ENCODE measurements at places on chromosomes 16 and 17.
A peak's percentile ranks its signal among the peaks of the same experiment; 100 is the strongest.

- no peaks in the 10 kb centered on the region for H3K36me3 ChIP-seq
- no peak overlapping the region for H3K4me3 ChIP-seq
- peak overlapping the region; percentile 3 for H3K27ac ChIP-seq
- DNase-seq = no peak
- peaks cover 23% of the 10 kb centered on the region for H3K4me1 ChIP-seq
- peaks cover 22% of the 10 kb centered on the region for H3K27me3 ChIP-seq
Observed at GRCh38 chr16:17275076-17276009, 195.4 kb downstream of the XYLT1 start.

DNA sequence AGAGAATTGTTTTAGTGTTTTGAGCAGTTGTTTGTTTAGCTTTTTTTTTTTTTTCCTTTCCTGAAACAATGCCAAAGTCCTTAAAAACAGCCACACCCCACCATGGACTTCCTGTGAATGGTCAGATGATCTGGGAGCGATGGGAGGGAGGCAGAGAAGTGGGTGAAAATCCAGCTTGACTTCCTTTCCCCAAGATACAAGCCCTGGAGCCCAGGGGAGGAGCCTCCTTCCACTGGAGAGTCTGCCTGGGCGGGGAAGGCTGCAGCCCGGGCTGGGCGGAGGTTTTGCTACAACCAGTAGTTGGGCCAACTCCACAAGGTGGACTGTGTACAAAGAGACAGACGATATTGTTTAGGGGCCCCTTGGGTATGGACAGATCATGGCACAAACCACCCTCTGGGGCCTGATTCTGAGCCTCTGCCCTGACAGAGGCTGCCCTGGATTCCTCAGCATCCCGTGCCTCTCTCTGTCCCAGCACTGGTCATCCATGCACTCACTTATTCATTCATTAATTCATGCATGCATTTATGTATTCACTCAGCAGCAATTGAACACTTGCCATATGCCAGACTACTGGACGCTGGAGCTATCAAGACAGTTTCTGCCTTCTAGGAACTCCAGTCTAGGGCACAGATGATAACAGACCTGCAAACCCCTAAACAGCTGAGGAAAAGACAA lies 29.8 kb downstream of the WSB1 start:
- no peak overlapping the region for H3K4me3 ChIP-seq
- H3K27me3 ChIP-seq = no peaks in the 10 kb centered on the region
- H3K27ac ChIP-seq = no peak overlapping the region
- no peak for DNase-seq
- H3K36me3 ChIP-seq = peaks cover 11% of the 10 kb centered on the region

DNA sequence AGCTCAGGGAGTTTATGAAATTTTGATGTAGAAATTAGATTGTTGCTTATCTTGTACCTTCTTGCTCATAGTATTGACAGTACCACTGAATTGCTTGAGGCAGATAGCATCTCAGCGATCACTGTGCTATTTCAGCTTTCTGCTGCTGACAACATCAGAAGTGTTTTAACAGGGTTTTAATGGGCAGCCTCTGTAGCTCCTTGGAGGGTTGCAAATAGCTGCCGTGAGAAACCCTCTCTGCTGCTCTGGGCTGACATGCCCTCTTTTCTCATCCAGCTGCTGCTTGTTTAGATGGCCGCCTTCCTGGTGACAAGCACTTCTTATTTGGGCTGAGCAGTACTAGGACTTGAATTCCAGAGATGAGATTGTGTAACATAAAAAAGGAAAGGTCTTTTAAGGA lies 180.2 kb upstream of the TBX2 start:
- no peak overlapping the region for H3K4me3 ChIP-seq
- H3K36me3 ChIP-seq = no peaks in the 10 kb centered on the region
- DNase-seq = no peak
- H3K27ac ChIP-seq = peak overlapping the region; percentile 53

DNA sequence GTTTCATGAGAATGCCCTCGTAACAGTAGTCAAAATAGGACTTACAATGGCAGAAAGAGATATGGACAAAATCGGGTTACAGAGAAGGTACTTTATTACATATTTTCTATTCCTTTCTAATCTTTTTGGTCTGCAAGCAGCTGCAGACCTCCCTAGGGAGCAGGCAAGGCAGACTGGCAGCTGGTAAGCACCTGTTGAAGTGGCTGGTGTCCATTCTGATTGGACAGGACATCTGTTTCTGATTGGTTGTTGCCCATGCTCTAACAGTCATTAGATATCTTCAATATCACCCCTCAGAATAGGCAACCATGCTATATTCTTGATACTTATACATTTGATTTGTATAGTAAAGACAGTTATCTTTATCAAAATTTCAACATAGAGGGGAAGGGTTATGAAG lies 606.3 kb downstream of the KCNJ2 start:
- no peaks in the 10 kb centered on the region for H3K27me3 ChIP-seq
- no peak overlapping the region for H3K4me3 ChIP-seq
- H3K4me1 ChIP-seq = peaks cover 23% of the 10 kb centered on the region
- no peak overlapping the region for H3K27ac ChIP-seq

DNA sequence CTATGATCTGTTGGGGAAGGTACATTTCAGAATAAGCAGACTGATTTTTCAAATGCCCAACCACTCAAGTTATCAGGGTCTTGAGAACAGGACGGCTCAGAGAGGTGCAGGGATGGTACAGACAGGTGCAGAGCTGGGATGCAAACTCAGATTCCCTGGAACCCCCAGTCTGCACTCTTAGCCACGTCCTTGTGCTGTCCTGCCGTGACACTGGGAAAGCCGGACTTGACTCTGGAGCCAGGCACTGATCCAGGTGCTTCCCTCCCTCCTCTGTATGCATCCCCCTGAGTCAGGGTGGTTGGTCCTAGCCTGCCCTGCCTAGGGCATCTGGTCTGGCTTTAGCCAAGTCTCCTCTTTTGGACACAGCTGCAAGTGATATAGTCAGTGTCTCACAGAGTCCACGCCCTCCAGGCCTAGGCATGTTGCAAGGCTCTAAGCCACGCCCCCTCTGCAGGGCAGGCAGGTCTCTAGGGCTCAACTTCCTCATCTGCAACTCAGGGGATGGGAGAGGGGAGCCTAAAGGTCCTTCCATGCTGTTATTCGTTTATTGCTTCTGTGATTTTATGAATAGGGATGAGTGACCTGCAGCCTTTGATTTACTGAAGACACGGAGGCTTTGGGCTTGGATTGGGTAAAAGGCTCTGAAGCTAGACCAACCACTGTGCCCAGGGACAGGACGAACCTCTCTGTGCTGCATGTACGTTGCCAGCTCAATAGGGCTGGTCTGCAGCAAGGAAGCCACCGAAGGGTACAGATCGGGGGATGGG lies 97.3 kb downstream of the SDK2 start:
- peaks cover 91% of the 10 kb centered on the region for H3K4me1 ChIP-seq
- no peaks in the 10 kb centered on the region for H3K36me3 ChIP-seq
- H3K27me3 ChIP-seq = peaks cover 12% of the 10 kb centered on the region
- H3K27ac ChIP-seq = no peak overlapping the region
- no peak overlapping the region for H3K4me3 ChIP-seq

- no peak for DNase-seq
- H3K4me3 ChIP-seq = no peak overlapping the region
- H3K36me3 ChIP-seq = peaks cover 11% of the 10 kb centered on the region
Observed at GRCh38 chr16:87698241-87698640, 67.5 kb downstream of the KLHDC4 start.

DNA sequence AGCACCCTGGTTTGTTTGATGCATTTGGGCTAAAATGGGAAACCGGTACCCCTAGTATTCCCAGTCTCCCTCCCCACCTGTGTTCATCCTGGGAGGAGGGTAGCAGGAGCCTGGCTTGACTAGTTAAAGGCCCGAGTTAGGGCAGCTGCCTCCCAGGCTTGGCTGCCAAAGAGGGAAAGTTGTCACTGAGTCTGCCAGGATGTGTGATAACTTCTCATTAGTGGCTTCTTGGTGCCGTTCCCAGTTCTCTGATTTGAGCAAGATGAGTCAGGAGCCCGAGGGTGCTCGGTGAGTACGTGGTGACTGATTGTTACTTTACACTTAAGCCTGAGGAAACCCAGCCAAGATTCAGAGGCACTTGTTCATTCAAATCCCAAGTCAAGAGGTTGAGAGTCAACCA lies 2.5 kb downstream of the KRT32 start:
- no peaks in the 10 kb centered on the region for H3K36me3 ChIP-seq
- DNase-seq = no peak
- no peak overlapping the region for H3K27ac ChIP-seq

DNA sequence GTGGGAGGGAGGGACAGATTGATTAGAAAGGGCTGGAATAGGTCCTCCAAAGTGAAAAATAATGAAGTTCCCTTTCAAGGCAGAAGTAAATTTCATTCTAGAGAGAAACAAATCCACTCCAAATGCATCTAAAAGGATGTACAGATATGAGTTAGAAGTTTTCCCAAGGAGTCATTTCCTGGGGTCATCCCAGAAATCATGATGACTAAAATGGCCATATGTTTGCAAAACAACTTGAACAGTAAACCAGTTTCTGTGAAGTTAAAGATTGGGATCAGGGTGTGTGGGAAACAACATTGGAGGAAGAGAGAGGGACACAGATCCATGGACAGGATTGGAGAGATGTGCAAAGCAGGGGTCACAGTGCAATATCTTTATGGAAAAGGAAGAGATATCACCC lies 32.5 kb upstream of the ARHGAP44 start:
- no peak for DNase-seq
- no peaks in the 10 kb centered on the region for H3K4me1 ChIP-seq
- H3K27me3 ChIP-seq = no peaks in the 10 kb centered on the region
- H3K36me3 ChIP-seq = peaks cover 13% of the 10 kb centered on the region
- no peak overlapping the region for H3K4me3 ChIP-seq

- no peak overlapping the region for H3K4me3 ChIP-seq
- no peak for DNase-seq
- H3K27me3 ChIP-seq = peaks cover 22% of the 10 kb centered on the region
- H3K4me1 ChIP-seq = peaks cover 66% of the 10 kb centered on the region
Observed at GRCh38 chr17:6452471-6453266, 8.4 kb downstream of the PIMREG start.

DNA sequence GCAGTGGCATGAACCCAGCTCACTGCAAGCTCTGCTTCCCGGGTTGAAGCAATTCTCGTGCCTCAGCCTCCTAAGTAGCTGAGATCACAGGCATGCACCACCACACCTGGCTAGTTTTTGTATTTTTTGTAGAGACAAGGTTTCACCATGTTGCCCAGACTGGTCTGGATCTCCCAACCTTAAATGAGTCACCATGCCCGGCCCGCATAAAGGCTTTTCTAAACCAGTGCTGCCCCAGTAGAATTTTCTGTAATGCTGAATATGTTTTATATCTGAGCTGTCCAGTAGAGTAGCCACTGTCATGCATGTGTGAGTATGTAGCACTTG lies 36.9 kb upstream of the WSB1 start:
- no peak overlapping the region for H3K4me3 ChIP-seq
- H3K27me3 ChIP-seq = peaks cover 15% of the 10 kb centered on the region
- no peak for DNase-seq

DNA sequence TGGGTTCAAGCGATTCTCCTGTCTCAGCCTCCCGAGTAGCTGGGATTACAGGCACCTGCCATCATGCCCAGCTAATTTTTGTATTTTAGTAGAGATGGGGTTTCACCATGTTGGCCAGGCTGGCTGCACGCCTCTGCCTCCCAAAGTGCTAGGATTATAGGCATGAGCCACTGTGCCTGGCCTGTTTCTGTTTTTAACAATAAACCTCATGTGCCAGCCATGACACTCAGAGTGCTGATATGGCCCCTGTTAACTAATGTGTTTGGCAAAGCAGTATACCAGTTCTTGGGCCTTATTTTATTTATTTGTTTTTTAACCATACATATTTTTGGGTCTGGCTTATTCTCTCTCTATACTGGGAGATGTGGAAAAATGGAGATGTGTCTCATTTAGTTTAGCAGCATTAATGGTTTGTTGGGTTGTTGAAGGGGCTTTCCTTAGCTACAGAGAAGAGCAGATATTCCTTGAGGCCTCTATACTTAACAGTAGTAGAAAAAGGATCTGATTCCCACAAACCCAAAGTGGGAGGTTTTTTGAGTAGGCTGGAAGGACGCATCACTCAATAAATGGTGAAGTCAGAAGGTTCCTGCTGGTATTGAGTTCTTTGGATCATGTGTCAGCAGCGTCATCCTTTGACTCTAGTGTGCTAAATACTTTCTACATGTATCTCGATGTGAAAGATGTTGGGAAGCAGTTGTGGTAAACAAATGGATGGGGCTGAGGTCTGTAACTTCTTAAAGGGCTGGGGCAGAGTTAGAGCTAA lies 16.2 kb upstream of the CDK5R1 start:
- H3K27ac ChIP-seq = no peak overlapping the region
- DNase-seq = no peak
- H3K4me3 ChIP-seq = no peak overlapping the region
- H3K4me1 ChIP-seq = no peaks in the 10 kb centered on the region

- no peak overlapping the region for H3K4me3 ChIP-seq
- no peaks in the 10 kb centered on the region for H3K36me3 ChIP-seq
- H3K27me3 ChIP-seq = peaks cover 7% of the 10 kb centered on the region
Observed at GRCh38 chr16:60642956-60643355, 1393.3 kb downstream of the CDH8 start.

DNA sequence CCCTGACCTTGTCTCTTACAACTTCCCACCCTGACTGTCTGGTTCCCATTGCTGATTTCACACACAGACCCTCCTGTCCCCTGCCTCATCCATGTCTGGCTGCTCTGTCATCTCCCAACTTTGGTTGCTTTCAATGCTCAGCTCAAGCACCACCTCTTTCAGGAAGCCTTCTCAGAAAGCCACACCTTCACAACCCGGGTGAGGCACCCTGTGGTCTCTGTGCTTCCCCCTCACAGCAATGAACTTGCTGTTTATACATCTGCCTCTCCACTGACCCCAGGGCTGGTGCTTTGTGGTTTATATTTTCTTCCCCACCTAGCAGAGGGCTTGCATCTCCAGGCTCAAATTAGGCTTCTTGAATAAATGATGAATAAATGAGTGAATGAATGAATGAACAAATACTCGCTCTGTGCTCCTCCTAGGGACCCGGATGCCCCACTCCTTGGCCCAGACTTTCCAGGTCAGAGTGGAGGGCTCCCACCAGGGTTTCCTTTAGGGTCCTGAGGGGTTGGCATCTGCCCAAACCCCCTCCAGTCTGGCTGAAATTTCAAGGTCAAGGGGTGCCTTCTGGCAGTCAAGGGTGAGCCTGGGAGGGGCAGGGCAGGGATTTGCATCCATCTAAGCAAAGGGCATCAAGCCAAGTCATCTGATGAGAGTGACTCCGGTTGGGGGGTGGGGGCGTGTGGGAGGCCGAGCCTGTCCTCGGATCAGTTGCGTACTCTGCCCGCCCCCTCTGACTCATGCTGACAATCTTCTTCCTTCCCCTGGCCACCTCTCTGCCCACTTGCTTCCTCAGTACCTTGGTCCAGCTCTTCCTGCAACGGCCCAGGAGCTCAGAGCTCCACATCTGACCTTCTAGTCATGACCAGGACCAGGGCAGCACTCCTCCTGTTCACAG lies at the start of gene ITGAX:
Gene ITGAX (plus strand): TSS at position 783 of the 898 bp plus-strand sequence. CDS start 79 bp downstream, at position 862.
- no peak within 1 kb of the TSS for H3K27ac ChIP-seq
- H3K27me3 ChIP-seq = peaks cover 19% of the 10 kb centered on the region
- no peaks in the 10 kb centered on the region for H3K36me3 ChIP-seq
- H3K4me3 ChIP-seq = peak within 1 kb of the TSS; percentile 23
